ENCODE measurements at places on chromosomes 7 and 10.

DNA sequence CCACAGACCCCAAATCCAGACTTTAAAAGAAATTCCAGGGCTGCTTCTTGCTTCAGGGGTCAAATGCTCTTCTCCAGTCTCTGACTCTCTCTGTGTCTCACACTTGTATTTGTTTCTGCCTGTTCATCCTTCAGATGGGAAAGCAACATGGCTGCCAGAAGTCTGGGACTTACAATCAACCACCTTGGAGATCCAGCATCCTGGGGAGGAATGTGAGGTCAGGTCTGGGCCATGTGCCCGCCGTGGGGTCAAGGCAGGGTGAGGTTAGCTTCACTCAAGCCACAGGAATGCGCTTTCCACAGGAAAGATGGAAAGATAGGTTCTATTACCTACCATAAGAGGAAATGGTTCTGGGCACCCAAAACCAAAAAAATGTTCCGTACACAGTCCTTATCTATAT lies 34.3 kb upstream of the NPVF start:
- DNase-seq: no peak

GRCh38 chr7:74474271-74474865 lies 20.7 kb downstream of the GTF2IRD1 start:
- no peak for DNase-seq

DNA sequence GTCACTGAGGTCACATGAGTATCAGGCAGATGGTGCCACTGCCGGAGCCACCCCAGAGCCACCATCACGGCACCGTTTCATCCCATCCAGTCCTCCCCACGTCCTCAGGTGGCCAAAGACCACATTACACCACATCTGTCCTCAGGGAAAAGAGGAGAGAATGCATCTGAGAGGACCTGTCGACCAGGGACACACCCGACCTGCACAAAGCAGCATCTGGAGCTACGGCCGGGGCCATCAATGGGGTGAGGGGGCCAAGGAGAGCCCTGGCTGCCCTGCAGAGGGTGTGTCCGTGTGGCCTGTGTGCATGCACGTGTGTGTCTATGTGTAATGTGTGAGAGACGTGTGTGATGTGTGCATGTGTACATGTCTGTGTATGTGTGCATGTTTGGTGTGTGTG lies 480.6 kb downstream of the DNAJB6 start:
- DNase-seq: no peak

DNA sequence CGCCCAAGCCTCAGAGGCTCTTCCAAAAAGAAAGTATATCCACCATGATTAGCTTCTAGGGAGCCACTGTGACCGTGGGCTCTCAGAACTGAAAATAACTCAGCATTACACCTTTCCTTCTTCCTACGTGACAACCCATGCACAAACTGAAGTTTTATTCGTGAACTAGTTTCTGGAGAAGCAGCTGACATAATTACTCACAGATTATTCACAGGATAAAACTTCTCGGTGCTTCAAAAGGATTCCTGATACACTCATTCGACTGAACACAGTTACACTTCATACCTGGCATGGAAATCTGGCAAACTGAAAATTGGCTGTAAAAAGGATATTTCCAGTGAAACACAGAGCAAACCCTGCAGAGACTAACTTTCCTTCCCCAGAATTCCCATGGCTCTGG lies 139.2 kb upstream of the PTER start:
- DNase-seq: no peak

DNA sequence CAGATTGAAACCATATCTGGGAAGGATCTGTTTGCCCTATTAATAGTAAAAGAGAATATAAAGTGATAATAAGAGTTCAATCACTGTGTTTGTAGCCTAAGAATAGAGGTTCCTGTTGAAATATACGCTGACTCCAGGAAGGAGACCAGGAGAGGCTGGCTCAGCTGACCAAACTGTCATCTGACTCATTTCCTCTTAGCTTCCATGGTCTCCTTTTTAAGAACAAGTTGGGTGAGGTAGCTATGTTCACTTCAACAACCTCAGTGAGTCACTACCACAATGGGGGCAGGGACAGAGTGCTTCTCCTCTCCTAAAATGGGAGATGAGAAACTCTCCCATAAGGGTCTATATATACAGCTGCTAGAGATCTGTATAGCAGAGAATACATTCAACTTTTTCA lies 543.3 kb downstream of the CALN1 start:
- no peak for DNase-seq

DNA sequence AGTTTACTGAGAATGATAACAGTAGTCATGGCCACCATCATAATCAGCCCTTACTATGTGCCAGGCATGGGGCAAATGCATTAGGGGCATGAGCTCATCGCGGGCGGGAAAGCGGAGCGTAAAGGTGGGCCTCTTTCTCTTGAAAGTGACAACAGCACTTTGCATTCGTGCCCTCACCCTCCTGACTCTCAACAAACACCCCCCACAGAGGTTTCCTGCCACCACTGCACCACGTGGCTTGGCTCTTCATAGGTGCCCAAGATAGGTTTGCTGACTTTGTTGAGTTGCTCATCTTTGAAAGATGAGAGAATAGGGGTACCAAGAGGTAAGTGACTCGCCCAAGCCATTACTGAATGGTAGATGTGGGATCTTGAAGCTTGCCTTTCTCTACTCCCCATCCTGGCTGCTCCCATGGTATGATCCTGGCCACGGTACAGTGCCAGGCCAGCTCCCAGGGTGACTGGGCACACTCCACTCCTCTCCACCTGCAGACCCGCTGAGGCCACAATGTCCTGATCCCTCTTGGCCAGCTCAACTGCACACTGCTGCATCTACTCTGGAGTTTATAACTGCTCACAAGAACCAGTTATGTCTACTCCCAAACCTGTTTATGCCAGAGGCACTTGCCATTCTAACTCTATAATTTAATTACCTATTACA lies 26.0 kb downstream of the SLIT1 start:
- DNase-seq: no peak

DNA sequence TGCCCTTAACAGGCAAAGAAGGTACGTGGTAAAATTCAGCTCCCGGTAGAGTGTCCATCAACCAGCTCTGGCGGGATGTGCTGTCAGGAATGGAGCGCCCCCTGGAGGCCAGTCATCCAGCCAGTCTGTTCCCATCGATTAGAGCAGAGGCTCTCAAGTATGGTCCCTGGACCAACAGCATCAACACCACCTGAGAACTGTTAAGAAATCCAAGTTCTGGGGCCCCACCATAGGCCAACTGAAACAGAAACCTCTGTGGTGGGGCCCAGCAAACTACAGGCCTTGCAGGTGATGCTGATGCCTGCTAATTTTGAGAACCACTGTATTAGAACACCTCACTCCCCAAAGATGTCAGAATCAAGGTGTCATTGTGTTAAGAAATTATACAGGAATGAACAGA lies 109.2 kb downstream of the DPY19L1 start:
- no peak for DNase-seq

GRCh38 chr7:95916573-95917297 lies 144.4 kb downstream of the DYNC1I1 start:
- DNase-seq: peak; percentile 65

DNA sequence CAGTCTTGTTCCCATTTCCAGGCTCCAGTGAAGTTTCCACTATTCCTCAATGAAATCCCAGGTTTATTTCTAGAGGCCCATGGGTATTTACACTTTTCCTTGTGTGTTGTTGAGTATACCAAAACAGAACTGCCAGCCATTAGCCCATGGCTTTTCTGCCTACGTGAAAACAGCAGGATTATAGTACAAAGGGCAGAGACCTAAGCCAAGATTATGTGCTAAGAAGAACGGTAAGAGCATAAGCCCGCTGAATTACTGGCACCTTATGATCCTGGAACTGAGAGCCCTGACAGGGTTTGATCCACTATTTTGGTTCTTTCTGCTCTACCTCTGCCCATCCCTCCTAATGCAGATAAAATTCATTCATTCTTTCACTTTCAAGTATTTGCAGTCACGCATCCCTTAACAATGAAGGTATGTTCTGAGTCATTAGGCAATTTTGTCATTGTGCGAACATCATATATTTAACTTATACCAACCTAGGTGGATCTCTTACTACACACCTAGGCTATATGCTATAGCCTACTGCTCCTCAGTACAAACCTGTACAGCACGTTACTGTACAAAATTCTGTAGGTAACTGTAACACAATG lies 16.0 kb downstream of the SEMA3C start:
- DNase-seq: no peak

DNA sequence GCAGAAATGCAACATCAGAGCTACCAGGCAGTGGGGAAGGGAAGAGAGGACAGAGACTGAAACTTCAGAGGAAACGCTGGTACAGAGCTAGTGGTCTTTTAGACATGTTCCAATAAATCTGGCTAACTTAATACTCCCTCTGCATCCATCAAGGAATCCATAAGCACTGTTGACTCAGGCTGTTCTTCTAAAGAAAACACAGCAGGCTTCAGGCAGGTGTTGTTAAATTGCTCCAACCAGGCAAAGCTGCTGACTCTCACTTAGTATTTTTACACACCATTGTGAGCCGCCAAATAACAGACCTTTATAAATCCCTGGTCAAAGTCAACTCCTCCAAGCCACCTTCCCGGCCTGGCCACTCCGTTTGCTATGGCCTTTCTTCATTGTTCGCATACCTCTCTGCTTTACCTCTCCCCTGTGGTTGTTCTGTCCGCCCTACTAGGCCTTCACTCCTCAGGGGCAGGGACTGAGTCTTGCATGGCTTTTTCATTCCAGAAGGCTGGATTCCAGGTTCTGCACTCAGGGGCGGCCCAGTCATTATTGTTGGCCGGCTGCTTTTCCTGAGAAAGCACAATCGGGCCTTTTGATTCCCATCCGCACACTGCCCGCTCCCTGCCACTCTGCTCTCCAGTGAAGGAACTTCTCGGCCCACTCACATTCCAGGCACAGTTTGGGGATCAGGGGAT lies 18.4 kb downstream of the CREB3L2 start:
- no peak for DNase-seq

GRCh38 chr10:84478151-84478550 lies 149.8 kb downstream of the CCSER2 start:
- no peak for DNase-seq

- no peak for DNase-seq
Measured at GRCh38 chr7:104902183-104902582, 111.8 kb upstream of the KMT2E start.

GRCh38 chr7:141272417-141272816 lies 198.6 kb downstream of the TMEM178B start:
- DNase-seq: no peak

DNA sequence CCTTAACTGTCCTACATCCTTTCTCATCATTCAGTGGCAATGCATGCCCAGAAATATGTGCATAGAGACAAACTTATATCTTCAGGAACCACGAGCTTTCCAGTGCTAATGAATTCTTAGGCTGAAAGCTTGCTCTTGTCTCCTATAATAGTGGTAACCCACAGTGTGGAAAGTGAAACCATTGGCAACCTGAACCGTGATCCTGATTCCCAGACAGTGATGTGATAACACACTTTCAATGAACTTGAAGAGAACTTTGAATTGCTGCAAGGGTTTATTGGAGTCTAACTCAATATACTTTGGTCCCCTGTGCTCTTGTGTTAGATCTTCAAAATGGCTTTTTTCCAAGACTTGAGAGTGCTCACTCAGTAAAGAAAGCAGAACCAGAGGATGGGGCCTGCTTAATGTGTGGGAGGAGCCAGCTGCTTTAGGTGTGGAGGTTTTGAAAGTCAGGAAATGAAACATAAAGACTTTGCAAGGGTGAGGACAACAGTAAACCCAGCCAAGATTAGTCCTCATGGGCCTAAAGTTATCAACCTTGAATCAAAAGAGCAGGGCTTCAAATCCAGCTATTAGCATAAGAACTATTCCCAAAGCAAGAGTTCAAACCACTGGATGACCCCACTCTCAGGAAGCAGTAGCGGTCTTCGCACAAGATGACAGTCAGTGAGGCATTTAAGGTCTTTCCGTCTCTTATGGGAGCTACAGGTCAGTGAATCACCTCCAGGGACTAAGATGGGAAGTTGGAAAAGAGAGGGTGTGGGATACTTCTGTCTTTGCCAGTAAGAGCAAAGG lies 332.4 kb upstream of the NRP1 start:
- no peak for DNase-seq

GRCh38 chr7:130369831-130370550 lies 10.3 kb upstream of the CPA1 start:
- DNase-seq: no peak

DNA sequence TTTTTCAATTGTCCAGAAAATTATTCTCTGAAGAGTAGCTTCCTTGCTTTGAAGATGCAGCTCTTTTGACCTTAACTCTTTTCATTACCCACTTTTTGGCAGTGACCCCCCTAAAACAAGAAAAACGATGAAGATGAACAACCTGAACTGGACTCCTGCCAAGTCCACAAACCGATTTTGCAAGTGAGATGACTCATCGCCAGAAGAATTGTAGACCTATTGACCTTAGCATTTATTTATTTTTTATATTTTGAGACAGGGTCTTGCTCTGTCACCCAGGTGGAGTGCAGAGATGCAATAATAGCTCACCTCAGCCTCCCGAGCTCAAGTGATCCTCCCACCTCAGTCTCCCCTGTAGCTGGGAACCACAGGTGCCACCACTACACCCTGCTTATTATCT lies 859.2 kb downstream of the GATA3 start:
- no peak for DNase-seq

DNA sequence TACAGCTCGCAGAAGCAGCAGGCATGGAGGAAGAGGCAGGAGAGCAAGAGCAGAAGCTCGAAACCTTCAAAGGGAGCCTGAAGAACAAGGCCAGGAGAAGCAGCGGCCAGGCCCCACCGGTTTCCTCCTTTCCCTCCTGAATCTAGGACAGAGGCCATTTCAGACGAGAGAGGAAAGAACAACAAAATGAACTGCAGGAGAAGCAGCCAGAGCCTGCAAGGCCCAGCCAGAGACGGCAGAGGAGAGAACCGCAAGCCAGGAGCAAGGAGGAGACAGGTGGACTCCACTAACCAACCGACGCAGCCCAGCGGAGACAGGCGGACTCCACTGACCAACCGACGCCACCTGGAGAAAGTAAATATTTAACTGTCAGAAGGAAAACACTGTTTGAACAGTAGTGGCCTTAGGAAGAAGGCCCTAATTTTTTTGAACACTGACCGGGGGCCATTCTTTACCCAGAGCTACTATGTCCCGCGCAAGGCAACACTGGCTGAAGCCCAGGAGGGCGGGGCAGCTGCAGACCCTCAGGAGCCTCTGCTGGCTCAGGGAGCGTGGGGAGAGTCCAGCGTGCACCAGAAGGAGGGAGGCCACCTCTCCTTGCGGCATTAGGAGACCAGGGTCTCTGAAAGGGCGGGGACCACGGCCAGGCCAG lies 559.2 kb downstream of the PTPRN2 start:
- DNase-seq: no peak

GRCh38 chr10:123398756-123399155 lies 244.6 kb downstream of the BUB3 start:
- DNase-seq: no peak

GRCh38 chr10:69638642-69639041 lies 8.6 kb downstream of the FAM241B start:
- DNase-seq: no peak
